Amygdala (tissue), 56 donors: ENCODE measurements at places on chromosomes 4 and X.

DNA sequence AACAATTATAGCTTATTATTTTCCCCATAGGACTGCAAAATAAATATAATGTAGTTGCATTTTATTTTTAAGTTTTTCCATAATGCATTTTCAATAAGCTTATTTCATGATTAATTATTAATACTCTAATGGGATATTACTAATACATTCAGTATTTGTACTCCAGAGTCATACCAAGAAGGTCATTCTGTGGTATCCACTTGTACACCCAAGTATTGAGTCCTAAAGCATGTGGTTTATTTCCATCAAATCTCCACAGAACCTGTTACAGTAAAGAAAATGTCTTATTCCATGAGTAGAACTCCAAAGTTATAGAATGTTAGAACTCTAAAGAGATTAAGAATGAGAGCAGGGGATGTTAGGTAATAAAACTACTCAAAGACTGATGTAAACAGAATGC lies 30.6 kb downstream of the UGT2A3 start:
- DNase-seq: no peak

DNA sequence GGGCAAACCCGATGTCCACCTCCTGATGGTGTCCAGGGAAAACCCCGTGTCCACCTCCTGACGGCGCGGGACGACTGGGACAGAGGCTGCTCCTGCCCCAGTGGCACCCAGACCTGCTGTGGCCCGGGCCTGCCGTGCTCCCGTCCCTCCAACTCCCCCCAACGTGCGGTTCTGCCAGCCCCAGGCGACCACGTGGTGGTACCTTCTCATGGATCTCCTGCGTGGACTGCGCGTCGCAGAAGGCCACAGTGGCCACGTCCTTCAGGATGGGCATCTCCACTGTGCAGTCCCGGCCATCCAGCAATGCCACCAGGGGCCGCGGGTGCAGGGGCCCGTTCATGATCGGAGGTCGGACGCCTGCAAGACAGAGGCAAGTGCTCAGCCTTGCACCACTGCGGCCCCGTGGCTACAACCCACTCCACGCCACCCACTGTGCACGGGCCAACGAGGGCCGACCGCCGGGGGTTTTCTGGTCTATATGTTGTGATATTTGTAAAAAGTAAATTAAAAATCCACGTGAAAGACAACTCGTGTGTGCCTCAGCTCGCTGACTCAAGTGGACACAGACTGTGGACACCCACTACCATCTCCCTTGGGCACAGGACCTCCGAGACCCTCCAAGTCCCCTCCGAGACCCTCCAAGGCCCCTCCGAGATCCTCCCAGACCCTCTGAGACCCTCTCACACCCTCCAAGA lies 10.8 kb downstream of the CTBP1 start:
- no peak for DNase-seq

- no peak for DNase-seq
These were observed 15.8 kb downstream of the ART3 start for GRCh38 chr4:76090241-76090691.

DNA sequence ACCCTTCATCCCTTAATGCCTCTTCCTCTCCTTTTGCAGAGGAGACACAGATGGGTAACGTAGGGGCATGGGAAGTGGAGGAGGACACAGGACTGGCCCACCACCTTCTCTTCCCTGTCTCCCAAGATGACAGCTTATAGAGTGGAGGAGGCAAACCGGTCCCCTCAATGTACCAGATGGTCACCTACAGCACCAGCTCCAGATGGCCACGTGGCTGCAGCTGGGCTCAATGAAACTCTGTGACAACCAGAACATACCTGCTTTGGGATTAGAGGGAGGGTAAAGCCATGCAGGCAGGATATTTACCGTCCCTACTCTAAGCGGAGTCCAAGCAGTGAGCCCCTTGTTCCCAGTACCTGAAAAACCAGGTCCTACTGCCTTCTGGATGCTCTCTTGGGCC lies 7.5 kb upstream of the KLHL15 start:
- DNase-seq: no peak

DNA sequence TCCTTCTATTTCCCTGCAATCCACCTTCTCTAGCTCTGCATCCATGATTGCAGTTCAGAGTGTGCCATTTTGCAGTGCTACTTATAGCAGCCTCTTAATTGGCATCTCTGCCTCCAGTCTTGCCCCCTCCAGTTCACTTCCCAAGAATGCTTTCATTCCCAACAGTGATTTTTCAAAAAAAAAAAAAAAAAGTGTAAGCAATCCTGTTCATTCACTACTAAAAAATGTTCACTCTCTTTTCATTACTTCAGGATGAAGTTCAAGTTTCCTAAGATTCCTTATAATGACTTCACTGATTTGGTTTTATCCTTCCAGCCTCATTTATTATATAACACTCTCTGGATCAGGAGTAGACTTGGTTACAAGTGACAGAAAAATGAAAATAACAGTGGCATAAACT lies 124.7 kb upstream of the LNX1 start:
- DNase-seq: no peak

DNA sequence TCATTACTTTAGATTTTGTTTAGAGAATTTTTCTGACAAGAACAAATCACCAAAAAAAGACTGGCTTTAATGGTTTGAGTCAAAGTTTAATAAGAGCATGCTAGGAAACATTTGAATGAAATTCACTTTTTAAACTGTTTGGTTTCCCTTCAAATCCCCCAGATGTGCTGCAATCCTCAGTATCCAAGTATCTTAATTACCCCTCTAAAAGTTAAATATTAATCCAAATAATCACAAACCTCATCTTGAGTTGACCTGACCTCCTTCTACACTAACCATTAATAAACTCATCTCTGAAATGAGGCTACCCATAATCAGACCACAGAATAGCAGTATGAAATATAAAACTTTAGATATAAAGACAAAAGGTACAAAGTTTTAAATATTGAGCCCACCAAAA lies 10.1 kb downstream of the DHX15 start:
- no peak for DNase-seq

GRCh38 chr4:121991968-121992367 lies 40.1 kb upstream of the TRPC3 start:
- DNase-seq: no peak

- no peak for DNase-seq
These were observed 28.9 kb downstream of the ZNF827 start for GRCh38 chr4:145909773-145910172.

DNA sequence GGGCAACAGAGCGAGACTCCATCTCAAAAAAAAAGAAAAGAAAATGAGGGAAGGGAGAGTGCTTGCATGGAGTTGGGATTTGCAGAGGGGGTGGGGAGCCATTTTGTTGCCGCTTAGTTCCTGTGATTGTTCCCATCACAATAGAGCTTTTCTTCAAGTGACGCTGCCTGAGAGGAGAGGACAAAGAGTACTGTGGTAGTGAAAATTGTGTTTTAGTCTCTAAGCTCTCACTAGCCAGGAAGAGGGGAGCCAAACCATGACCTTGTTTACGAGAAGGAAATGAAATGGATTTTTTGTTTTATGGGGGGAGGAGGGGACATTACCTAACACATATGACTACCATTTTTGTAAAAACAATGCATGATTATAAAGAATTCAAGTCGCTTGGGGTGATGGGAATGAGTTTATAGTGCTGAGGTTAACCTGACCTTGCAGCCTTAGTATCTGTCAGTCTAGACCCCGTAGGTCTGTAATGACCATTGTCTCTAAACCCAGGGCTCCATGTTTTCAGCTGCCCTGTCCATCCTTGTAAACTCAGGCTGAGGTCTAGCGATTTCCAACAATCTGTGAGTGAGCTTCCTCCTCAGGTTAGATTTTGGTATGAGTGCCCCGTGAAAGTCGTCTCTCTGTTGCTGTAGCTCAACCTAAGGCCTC lies 18.8 kb downstream of the SRD5A3 start:
- DNase-seq: peak; percentile 64

- no peak for DNase-seq
These were observed 82.4 kb upstream of the HPRT1 start for GRCh38 chrX:134377537-134377936.

- no peak for DNase-seq
These were observed 556.5 kb upstream of the NR3C2 start for GRCh38 chr4:148998719-148999118.

DNA sequence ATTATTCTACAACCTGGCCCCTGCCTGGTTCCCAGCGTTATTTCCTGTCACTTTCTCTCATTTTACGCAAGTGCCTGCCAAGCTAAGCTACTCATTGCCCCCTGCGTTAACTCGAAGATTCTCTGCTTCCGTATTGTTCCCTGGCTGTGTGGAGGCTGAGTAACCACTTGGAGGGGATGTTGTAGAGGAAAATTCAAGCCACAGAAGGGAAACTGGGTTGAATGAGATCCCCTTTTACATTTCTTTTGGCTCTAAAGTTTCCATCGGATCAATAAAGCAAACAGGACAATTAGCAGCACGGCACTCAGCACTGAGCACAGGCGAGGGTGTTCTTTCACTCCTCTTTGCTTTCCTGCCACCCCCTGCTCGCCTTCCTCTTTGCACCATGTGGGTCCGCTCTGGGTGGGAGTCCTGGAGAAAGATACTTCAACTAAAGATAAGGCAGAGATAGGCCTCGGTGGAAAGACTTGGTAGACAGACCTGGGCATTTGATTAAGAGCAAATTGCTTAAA lies 4.2 kb upstream of the TMSB4X start:
- no peak for DNase-seq

DNA sequence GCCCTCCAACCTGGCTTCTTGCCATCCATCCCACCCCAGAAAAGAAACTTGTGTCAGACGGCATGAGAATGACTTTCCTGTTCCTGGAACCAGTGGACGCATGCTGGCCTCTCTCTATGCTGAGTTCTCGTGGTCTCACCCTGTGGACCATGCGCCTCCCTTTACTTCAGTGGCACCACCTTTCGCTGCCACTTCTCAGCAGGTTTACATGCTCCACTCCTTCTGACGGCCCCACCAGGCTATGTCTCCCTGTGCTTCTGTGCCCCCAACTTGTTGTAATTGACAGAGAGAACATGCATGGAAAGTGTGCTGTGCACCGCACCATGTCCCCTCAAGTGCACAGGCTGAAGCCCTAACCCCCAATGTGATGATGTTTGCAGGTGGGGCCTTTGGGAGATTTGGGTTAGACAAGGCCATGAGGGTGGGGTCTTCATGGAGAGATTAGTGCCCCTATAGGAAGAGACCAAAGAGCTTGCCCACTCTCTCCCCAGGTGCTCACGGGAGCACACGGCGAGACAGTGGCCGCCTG lies 3.1 kb upstream of the PPP2R2C start:
- no peak for DNase-seq

DNA sequence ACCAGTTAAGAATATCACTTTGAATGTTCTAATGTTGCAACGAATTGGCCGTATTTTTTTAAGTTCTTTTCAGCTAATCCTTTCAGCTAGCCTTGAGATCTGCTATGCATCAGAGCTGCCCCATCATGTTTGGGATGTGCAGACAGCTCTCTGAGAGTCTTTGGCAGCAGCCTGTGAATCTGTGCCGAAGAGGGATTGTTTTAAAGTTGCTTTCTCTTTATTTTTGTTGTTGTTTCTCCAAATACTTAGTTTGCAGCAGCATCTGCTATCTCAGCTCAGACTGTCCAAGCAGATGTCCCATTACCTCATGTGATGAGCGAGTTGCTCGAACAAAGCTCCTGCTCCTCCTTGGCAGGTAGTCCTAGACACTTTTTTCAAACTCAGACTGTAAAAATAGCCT lies 1002.5 kb upstream of the INTU start:
- DNase-seq: no peak

DNA sequence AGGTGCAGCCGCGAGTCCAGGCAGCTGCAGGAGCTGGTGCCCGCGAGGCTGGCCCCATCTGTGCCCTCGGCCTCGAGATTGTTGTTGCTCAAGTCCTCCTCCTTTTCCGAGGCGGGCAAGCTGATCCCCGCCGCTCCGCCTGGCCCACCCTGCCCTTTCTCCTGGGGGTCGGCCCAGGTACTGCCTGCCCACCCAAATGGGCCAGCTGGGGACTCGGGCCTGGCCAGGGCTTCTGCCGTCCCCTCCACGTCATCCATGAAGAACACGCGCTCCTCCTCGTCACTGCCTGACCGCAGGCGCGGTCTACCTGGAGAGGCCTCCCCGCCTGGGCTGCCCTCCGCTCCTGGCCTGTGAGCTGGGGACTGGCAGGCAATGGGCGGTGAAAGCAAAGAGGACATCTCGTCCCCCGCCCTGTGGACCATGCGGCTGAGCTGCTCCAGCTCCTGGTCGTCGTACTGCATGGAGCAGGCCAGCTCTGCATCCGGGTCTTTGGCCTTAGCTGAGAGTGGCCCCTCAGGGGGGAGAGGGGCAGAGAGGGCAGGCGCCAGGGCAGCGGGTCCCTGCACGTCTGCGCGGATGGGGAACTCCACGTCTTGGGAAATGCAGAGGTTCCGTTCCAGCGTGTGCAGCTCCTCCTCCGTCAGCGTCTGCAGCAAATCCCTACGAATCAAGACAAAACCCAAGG lies 43.1 kb upstream of the MXD4 start:
- no peak for DNase-seq

- no peak for DNase-seq
These were observed 311.3 kb upstream of the HS3ST1 start for GRCh38 chr4:11739992-11740391.

DNA sequence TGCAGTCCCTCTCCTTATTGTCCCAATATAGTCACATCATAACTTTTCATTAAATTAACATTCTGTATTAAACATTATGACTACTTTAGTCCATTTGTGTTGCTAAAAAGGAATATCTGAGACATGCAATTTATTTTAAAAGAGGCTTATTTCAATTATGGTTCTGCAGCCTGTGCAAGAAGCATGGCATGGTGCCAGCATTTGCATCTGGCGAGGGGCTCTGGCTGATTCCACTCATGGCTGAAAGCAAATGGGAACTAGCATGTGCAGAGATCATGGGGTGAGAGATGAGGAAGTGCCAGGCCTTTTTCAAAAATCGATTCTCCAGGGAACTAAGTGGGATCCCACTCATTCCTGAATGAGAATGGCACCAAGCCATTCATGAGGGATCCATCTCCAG lies 476.3 kb upstream of the RPS6KA3 start:
- no peak for DNase-seq

DNA sequence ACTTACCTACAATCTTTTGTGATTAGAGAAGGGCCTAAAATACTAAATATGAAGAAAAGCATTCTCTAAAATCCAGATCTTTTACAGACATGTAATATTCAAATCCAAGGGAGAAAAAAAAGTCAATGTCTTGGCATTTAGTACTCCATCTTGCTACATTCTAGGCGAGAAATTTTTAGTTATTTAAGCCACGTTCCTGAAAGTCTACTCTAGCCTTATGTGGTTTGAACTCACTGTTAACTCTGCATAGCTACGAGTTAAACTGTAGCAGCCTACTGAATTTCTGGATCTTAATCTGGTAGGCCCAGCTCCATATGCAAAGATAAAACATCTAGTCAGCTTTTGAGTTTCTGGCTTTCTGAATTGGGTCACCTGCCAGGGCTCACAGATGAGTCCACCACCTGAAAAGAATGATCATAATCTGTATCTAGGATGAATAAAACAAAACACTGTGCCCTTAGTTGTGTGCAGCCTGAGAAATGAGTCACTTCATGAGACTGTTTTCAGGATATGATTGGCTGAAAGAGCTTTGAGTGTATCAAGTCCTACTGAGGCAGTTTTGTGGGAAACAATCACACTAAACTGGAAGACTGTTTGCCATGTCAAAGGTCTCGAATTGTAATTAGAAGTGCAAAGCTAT lies 3.2 kb upstream of the NEK1 start:
- DNase-seq: no peak

GRCh38 chr4:165700855-165701254 lies 172.2 kb upstream of the TLL1 start:
- DNase-seq: no peak

GRCh38 chrX:45187731-45188130 lies 12.9 kb downstream of the DIPK2B start:
- DNase-seq: no peak
